ENCODE measurements at places on chromosomes 6 and 20.

GRCh38 chr6:170090561-170090960, 200.3 kb downstream of the DLL1 start:
- DNase-seq: no peak

GRCh38 chr6:108942556-108943492, 94.6 kb downstream of the ARMC2 start:
- DNase-seq: no peak

DNA sequence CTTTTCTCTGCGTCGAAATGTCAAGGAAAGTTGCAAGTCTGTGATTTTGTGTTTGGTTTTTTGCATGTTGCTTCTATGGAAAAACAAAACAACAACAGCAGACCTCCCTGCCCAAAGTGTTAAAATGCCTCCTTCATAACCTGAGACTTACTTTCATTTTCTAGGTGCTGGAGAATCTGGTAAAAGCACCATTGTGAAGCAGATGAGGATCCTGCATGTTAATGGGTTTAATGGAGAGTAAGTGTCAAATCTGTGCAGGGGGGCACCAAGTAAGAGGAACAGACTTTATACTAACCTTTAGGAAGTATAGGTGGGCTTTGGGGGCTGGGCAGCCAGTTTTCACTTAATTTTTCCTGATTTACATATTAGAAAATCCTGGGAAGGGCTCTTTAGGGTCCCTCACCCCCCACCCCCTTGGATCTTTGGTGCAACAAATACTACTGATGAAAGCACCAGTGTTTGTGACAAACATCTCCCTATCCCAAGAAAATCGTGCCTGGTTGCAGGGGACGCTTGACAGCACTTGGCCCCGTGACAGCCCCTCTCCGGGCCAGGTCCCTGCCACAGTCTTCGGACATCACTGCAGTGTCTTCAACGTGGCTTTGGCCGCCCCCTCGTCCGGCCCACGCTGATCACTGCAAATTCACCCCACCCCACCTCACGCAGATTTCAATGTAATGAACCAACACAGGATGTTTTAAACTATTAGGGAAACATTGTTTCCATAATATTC, 43.1 kb downstream of the GNAS start:
- no peak for DNase-seq

DNA sequence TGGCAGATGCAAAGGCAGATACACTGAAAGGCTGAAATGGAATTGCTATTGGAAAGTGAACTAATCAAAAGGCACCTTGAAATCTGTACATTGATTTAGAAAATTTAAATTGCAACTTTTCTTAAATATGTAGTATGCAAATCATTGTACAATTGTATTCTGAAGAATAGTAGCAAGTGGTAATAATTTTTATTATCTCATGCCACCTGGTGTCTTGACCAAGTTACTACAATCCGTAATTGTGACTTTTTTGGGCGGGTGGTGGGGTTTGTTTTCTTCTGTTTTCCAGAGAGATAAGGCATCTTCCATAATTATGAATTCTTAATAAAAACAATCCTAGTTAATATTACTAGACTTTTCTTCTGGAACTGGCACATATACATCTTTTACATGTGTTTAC, 12.5 kb upstream of the BCKDHB start:
- peak; percentile 34 for DNase-seq

DNA sequence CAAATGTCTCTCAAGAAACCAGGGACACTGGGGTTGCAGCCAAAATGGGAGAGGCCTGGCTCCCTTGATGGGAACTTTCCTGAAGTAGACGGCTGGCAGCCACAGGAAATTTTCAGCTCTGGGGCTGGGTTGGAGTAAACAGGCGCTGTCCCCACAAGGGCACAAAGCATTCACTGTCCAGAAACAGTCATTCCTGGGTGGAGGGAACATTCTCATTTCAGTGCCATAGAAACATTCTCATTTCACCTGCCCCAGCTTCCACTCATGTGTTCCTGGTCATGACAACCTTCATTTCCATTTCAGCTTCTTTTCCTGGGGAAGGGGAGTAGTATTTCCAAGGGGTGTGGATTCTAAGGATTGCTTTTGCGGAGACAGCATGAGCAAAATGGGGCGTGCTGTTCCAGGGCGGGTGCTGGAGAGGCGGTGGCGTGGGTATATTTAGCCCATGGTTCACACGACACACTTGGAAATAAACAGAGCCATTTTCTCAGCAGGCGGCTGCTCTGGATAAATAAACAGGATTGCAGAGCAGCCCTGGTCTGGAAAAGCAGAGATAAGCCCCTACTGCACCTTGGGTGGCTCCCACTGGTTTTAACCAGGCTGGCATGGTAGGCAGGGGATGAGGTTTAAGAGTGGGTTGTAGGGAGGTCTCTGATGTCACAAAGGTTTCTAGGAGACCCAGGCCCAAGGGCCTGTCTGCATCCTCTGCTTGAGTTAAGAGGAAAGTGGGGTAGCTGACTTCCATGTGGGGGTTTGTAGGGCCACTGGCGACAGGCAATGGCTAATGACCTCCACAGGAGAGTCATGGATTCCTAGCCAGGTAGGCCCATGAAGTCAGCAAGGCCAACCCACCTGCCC, 32.9 kb downstream of the COX4I2 start:
- no peak for DNase-seq

- DNase-seq: no peak
Measured at GRCh38 chr20:14413835-14414234, 76.4 kb upstream of the FLRT3 start.

GRCh38 chr6:26322645-26323482, 42.1 kb upstream of the BTN3A2 start:
- peak; percentile 21 for DNase-seq

- no peak for DNase-seq
Measured at GRCh38 chr20:37238935-37239451, 22.6 kb downstream of the GHRH start.

- no peak for DNase-seq
Measured at GRCh38 chr20:44465001-44465560, 10.6 kb upstream of the TTPAL start.

DNA sequence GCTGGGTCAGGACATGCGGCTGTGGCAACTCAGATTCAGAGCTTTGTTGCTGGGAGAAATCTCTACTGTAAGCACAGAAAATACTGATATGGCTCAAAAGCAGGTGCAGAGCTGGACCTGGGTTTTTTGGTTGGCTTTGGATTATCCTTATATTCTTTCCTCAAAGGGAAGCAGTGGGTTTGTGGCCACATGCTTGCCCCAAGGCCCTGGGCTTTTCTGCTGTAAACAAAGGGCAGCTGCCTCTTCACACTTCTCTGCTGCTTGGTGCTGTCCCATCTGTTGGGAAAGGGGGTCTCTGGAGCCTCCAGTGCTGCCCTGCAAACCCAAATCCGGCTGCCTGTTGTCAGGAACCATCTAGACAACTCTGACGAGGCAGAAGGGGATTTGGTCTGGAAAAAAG, 52.4 kb downstream of the ANKRD6 start:
- DNase-seq: no peak

- peak; percentile 20 for DNase-seq
Measured at GRCh38 chr6:26420688-26421171, 18.7 kb downstream of the BTN3A1 start.

DNA sequence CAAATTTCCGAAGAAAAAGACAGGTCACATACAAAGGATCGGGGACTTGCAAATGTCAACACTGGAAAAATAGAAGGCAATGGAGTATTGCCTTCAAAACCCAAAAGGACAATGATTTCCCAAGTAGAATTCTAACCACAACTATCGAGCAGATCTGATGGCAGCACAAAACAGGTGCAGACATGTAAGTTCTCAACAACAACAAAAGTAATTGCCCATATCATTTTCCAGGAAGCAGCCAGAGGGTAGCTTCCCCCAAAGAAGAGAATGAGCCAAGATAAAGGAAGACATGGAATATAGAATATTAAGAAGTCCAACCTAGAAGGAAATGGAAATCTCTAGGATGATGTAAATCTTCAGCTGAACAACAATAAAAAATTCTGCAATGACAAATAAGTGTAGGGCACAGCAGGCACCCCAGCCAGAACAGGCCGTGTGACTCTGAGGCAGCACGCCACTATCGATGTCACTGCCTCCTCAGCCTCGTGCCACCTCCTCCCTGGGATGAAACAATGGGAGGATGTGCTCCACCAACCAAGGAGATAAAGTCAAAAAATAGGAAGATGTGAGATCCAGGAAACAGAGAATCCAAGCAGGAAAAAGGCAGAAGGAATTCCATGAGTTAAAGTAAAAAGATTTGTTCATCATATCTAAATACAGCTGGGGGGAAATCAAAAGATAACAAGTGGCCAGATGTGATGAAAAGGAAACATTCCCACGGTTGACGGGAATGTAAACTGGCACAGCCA, 34.1 kb downstream of the SERPINB1 start:
- DNase-seq: no peak

- DNase-seq: no peak
Measured at GRCh38 chr6:67606906-67607828, 1027.9 kb upstream of the ADGRB3 start.

GRCh38 chr6:45169815-45170214, 158.3 kb upstream of the RUNX2 start:
- no peak for DNase-seq

DNA sequence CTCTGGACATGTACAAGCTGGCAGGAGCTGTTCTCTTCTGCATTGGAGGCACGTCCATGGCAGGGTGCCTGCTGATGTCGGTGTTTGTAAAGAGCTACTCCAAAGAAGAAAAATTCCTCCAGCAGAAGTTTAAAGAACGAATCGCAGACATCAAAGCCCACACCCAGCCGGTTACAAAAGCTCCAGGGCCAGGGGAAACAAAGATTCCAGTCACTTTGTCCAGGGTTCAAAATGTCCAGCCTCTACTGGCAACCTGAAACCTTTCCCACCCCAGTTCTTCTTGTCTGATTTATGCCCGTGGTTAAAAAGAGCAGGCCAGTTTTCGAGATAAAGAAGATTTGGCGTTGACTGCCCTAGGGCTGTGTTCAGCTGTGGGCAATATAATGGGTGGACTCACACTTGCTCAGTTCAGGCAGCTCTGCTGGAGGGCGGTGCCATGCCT, 19.7 kb downstream of the NRSN1 start:
- DNase-seq: no peak

DNA sequence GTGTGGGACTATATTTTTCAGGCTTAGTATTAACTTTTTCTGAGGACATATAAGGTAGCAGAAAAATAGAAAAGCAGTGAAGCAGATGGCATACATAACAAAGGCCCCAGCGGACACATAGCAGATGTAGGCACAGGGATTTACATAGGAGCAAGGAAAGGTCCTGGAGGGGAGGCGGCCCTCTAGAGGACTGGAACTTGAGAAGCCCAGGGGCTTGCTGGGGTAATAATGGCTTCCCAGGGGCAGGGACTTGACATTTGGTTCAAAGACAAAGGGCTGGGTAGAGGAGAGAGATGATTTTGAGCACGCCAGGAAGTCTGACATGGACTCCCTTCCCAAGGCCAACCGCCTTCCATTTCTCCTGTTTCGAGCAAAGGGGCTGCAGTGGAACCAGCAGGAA, 31.7 kb upstream of the OSTM1 start:
- DNase-seq: no peak

DNA sequence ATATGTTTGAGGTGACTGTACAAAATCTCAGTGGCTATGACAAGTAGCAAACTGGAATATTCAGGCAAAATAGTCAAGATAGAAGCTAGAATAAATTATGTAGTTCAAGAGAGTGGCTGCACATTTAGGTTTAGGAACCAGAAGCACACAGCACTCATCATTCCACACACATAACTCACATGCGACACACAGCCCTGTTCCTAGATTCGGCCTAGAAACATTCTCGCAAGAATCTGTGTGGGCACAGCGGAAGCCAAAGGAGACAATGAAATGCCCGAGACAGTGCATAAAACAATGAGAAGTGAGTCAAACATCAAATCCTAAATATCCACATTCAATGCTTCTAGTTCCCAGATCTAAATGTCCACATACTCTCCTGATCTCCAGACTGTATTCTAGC, 9.5 kb upstream of the SUPT3H start:
- DNase-seq: no peak

GRCh38 chr20:63961664-63962425, 5.6 kb upstream of the UCKL1 start:
- no peak for DNase-seq
